ENCODE measurements at places on chromosomes 11 and 22. TPM values are rescaled to one million over a fixed set of nuclear protein-coding genes. Genes with fewer than 3 reads are reported as not detected.
A peak's percentile ranks its signal among the peaks of the same experiment; 100 is the strongest.

Gene CARD16
- 5.1 TPM for total RNA-seq

Gene MS4A6A
- total RNA-seq = 83.4 TPM

Gene SYT12
- 1.0 TPM for total RNA-seq

Gene NAA40
- 7.3 TPM for total RNA-seq

Gene CLMP
- 0.28 TPM for total RNA-seq

Gene MMP10
- total RNA-seq = not detected

Gene OR52I2
- not detected for total RNA-seq

Gene GGTLC3
- not detected for total RNA-seq

DNA sequence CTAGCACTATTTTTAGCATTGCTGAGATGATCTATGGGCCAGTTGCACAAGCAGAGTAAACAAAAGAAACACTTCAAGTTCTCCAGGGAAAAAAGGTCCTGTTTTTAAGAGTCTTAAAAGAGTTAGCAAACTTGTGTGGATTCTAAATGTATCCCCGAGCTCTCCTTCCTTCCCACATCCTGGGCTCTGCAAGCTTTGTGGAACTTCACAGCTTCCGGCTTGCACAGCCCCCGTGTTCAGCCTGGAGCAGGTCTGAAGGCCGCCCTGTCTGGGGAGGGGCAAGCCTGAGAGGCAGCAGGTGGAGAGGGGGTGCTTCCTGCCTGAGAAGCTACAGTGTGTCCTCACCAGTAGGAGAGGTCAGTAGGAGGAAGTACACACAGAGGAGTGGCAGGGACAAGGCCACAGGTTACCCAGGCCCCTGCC is 35.1 kb upstream of the SUSD2 start:
- H3K27me3 ChIP-seq = no peaks in the 10 kb centered on the region
- peaks cover 12% of the 10 kb centered on the region for H3K4me1 ChIP-seq
- no peaks in the 10 kb centered on the region for H3K36me3 ChIP-seq
- H3K27ac ChIP-seq = peak overlapping the region; percentile 47

DNA sequence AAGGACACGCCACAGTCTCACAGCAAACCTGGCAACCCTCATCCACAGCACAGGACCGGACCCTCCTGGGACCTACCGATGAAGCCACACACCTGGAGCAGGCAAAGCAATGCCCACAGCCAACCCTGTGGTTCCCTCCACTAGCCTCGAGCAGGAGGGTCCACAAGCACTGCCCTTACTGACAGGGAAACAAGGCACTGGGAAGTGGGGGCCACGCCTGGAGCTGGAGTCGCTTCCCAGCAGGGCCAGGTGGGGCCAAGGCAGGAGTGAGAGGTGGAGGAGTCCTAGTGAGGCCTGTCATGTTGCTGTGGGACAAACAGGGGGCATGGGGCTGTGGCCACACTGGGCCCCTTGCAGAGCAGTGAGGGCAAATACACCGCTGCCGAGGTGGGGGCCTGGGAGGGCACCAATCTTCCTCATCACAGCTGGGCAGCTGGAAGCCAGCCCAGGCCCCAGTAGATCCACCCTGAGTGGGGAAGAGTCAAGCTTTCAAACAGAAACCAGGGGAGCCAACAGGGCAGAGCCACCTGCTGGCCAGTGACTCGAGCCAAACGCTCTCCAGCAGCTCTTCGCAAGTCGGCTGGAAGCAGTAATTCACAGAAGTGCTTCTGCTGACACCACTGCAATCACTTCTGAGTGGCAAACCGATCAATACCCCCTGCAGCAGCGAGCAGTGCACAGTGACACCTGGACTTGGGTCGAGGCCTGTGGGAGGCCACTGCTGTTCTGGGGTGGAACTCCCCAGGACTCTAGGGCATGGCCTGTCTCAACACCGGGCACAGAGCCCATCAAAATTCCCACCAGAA is 13.7 kb downstream of the SULT4A1 start:
- peaks cover 5% of the 10 kb centered on the region for H3K4me1 ChIP-seq
- peaks cover 2% of the 10 kb centered on the region for H3K27me3 ChIP-seq
- no peaks in the 10 kb centered on the region for H3K36me3 ChIP-seq

DNA sequence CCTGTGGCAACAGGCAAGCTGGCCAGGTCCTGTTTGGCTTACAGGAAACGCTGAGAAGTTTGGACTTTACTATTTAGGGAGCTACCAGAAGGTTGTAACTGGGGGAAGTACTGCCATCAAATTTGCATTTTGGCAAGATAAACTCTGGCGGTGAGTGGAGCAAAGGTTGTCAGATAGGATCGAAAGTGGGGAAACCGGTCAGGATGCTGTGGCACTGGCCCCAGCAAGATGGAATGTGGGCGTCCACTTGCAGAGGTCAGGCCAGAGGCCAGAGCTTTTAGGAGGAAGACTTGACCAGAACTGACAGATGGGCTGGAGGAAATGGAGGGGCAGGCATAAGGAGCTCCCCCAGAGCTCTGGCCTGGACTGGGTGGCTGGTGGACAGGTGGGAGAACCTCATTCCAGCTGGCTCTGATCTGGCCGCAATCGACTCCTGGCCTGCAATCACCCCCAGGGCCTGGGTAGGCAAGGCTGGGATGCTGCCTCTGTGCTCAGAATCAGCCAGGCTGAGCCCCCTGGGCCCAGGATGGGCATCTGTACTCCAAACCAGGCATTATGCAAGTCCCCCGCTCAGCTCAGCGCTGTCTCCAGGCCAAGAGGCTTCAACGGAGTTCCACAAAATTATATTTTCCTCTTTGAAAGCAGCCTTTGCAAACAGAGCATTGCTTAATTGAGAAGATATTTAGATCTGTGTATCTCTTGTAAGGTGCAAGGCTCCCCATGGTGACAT is 178.3 kb upstream of the NECTIN1 start:
- no peak for DNase-seq
- peaks cover 49% of the 10 kb centered on the region for H3K4me1 ChIP-seq
- H3K36me3 ChIP-seq = no peaks in the 10 kb centered on the region
- H3K27ac ChIP-seq = peak overlapping the region; percentile 90

GRCh38 chr11:57732661-57733060 is 8.6 kb upstream of the SELENOH start:
- no peak for DNase-seq
- no peak overlapping the region for H3K4me3 ChIP-seq
- H3K27me3 ChIP-seq = no peaks in the 10 kb centered on the region
- no peak overlapping the region for H3K27ac ChIP-seq

DNA sequence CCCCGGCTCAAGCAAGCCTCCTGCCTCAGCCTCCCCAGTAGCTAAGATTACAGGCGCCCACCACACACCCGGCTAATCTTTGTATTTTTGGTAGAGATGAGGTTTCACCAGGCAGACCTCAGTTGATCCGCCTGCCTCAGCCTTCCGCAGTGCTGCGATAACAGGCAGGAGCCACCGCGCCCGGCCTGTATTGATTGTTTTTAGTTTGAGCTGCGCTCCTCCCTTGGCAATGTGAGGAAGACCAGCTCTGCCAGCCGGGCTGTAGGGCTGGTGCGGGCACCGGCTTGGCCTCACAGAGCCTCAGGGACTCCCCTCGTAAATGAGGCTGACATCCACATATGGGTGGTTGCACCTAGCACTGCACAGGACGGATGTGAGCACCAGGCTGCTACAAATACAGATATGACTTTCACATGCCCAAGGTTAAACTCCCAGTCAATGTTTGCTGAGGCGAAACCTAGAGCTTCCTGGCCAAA is 7.5 kb upstream of the SLC2A11 start:
- H3K36me3 ChIP-seq = no peaks in the 10 kb centered on the region
- H3K4me1 ChIP-seq = peaks cover 8% of the 10 kb centered on the region
- H3K4me3 ChIP-seq = peak overlapping the region; percentile 5
- no peak overlapping the region for H3K27ac ChIP-seq
- no peaks in the 10 kb centered on the region for H3K27me3 ChIP-seq

GRCh38 chr11:133636711-133637355 is 104.5 kb upstream of the OPCML start:
- no peak overlapping the region for H3K27ac ChIP-seq
- no peaks in the 10 kb centered on the region for H3K4me1 ChIP-seq
- no peaks in the 10 kb centered on the region for H3K27me3 ChIP-seq
- DNase-seq = no peak

DNA sequence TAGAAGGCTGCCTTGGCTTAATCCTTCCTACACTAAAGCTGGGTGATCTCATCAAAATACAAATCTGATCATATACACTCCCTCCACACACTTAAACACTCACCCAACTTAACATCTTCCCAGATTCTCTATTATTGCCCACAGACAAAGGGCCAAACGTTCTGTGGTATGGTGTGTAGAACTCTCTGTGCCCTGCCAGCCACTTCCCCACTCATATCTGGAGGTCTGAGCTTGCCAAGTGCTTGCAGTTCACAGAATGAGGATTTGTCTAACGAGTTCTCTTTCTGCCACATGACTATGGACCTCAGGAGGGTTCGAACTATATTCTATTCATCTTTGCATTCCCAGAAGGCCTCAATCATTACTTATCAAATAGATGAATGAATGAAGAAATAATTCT is 77.6 kb downstream of the MPPED2 start:
- H3K4me3 ChIP-seq = no peak overlapping the region
- DNase-seq = no peak
- H3K27ac ChIP-seq = no peak overlapping the region
- peaks cover 3% of the 10 kb centered on the region for H3K4me1 ChIP-seq
- no peaks in the 10 kb centered on the region for H3K27me3 ChIP-seq

DNA sequence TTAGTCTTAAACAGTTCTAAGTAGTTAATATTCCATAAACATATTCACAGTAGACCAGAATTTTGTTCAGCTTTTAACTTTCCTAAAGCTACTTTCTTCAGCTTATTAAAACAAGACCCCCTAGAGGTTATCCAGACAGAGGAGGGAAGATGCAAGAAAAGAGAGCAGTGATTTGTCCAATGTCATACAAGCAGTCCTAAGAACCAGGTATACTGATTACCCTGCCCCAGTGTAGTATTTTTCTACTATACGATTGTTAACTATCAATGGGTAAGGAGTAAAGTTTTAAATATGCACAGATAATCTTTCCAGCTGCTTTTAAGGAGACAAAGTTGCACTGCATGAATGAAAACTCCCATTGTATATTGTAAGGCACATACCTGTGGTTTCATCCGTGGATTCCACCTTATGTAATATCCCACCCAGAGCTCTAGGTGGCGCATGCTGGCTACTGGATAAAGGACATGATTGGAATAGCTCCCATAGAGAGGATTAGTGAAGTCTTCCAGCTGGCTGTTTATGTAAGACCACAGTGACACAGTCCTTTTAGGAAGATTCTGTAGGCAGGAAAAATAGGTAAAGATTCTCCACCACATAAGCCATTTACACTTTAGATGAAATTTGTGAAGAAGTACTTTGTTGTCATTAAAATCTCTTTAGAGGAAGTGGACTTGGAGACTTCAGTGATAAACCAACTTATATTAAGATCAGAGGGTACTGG is 45.6 kb downstream of the CEP57 start:
- peaks cover 3% of the 10 kb centered on the region for H3K36me3 ChIP-seq
- H3K27me3 ChIP-seq = no peaks in the 10 kb centered on the region
- H3K4me1 ChIP-seq = no peaks in the 10 kb centered on the region

DNA sequence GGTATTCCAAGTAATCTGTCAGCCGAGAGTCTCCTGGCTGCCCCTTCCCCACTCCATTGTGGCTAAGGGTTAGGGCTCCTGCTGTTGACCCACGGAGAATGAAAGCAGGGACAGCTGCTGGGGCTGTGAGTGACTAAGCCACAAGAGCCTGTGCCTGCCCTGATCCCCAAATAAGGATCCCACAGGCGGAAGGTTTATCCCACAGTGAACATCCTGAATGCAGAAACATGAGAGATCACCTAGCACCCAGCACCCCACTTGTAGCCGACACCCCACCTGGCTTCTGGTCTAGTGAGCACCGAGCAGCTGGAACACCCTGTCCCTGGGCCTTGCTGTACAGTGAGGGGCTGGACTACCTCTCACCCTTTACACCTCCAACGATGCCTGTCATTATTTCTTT is 117.7 kb upstream of the LMO1 start:
- H3K27me3 ChIP-seq = no peaks in the 10 kb centered on the region
- H3K4me1 ChIP-seq = no peaks in the 10 kb centered on the region
- H3K27ac ChIP-seq = no peak overlapping the region
- H3K4me3 ChIP-seq = no peak overlapping the region

GRCh38 chr11:22342211-22343031 is 4.2 kb downstream of the SLC17A6 start:
- H3K27ac ChIP-seq = no peak overlapping the region
- peaks cover 3% of the 10 kb centered on the region for H3K4me1 ChIP-seq
- DNase-seq = no peak
- H3K27me3 ChIP-seq = peaks cover 26% of the 10 kb centered on the region
- no peaks in the 10 kb centered on the region for H3K36me3 ChIP-seq

DNA sequence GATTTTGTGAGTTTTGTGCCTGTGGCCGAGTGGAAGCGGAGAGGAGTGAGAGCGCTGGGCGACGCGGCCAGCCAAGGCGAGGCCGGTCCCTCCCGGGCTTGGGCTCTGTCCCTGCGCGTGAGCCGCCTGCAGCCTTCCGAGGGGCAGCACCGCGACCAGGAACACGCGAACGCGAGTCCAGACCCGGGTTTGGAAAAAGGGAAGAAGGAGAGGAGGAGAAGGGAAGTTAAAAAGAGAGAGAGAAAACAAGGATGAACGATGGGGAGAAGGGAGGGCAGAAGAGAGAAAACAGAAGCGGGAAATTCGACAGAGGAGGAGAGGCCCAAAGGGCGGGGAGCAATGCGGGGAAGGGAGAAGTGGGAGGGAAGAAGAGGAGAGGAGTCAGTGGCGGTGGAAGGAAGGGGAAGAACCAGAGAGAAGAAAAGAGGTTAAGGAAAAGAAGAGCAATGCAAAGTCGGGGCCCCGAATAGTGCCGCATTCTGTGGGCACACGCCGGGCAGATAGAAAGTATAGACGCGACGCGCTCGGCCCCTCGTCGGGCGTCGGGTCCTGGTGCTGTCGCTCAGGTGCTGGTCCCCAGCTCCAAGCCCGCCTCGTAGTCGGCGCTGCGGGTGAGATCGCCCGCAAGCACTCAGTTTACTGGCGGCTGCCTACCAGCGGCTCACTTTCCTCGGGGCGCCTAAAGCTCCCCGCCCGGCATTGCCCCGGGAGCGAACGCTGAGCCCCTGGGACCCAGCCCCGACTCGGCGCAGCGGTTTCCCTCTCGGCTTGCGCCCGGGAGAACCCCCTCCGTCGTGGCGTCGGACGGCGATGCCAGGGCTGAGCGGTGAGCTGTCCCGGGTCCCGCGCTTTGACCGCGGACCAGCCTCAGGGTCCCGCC is 2.8 kb upstream of the BARX2 start:
- H3K27me3 ChIP-seq = peaks cover 28% of the 10 kb centered on the region
- H3K27ac ChIP-seq = no peak overlapping the region
- H3K4me1 ChIP-seq = peaks cover 32% of the 10 kb centered on the region
- DNase-seq = no peak

DNA sequence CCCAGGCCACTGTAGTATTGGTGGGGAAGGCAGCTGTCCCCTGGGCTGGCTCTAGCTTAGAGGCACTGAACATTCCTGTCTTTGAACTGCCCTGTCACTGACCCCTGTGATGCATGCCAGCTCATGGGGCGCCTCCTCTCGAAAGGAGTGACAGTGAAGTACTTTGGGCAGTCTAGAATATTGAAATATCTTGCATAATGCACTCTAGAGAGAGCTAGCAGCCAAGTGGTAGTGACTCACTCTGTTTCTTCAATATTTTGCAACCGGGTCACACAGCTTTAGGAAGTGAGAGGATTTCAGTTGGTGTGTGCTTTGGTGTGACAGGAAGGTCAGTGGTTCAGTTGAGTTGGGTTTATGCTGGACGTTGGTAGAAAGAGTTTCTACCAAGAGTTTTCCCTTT is 35.5 kb upstream of the ST14 start:
- H3K4me1 ChIP-seq = peaks cover 22% of the 10 kb centered on the region
- no peaks in the 10 kb centered on the region for H3K27me3 ChIP-seq
- no peak overlapping the region for H3K4me3 ChIP-seq
- H3K27ac ChIP-seq = peak overlapping the region; percentile 85
- DNase-seq = no peak
- H3K36me3 ChIP-seq = peaks cover 30% of the 10 kb centered on the region

GRCh38 chr11:45754261-45754709 is 50.7 kb upstream of the SLC35C1 start:
- peak overlapping the region; percentile 24 for H3K27ac ChIP-seq
- no peak overlapping the region for H3K4me3 ChIP-seq
- DNase-seq = no peak
- H3K4me1 ChIP-seq = no peaks in the 10 kb centered on the region
- no peaks in the 10 kb centered on the region for H3K27me3 ChIP-seq
- H3K36me3 ChIP-seq = no peaks in the 10 kb centered on the region
